ENCODE measurements at places on chromosomes 5 and 9.

DNA sequence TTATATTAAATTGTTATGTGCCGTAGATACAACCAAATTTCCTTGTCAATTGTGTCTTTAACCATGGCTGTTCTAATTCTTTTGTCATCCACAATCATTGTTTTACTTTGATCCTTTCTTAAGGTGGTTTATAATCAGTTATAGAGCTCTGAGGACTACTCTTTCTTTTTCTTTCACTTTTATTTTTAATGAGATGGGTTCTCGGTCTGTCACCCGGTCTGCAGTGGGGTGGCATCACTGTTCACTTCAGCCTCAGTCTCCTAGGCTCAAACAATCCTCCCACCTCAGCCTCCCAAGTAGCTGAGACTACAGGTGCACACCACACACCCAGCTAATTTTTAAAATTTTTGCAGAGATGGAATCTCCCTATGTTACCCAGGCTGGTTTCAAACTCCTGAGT, 74.2 kb downstream of the ANXA2R start:
- no peak for DNase-seq

- DNase-seq: no peak
Observed at GRCh38 chr9:97474372-97474925, 27.0 kb upstream of the TMOD1 start.

DNA sequence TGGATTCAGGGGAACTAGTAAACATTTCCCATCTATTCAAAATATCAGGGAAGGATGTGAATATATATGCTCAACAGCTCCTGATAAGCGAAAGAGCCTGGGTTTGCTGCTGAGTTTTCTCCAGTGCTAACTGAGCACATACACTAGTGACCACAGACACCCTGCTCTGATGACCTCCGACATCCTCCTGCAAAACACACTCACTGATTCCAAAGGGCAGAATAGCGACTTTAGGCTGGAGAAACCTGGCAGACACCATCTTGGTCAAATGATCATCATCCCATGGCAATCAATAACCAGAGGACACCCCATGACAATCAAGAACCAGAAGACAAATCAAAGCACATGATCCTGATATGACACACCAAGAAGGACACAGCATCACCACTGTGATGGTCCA, 9.2 kb upstream of the GADD45G start:
- no peak for DNase-seq

DNA sequence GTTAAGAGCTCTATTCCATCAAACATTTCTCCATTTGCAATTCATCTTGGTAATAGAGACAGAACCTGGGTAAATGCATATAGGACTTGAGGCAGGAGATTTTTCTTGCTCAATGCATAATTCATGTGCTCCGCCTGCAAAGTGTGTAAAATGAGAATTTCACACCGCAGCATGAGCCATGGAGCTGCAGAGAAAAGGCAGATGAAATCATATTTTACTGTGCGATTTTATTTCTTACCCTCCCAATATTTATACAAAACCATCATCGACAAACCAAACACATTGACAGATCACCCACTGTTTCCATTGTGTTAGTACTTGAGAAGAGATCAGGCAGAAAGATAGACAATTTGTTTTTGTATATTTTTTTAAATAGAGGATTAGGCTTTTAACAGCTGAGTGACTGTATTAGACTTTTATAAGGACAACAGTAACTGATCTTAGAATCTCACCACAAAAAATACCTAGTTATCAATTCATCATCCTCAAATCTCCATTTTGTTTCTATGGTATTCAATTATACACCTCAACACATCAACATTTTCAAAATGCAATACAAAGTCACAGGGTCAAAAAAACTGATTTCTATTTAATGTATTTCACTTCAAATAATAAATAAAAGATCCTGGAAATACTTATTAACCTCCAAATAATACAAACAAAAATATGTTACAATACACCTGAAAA, 191.1 kb downstream of the AP3B1 start:
- DNase-seq: no peak

GRCh38 chr9:89657765-89658164, 53.0 kb downstream of the GADD45G start:
- no peak for DNase-seq

GRCh38 chr9:91948597-91949391, 1.2 kb downstream of the ROR2 start:
- peak; percentile 26 for DNase-seq

GRCh38 chr9:77710965-77711648, 63.0 kb upstream of the GNA14 start:
- DNase-seq: no peak

DNA sequence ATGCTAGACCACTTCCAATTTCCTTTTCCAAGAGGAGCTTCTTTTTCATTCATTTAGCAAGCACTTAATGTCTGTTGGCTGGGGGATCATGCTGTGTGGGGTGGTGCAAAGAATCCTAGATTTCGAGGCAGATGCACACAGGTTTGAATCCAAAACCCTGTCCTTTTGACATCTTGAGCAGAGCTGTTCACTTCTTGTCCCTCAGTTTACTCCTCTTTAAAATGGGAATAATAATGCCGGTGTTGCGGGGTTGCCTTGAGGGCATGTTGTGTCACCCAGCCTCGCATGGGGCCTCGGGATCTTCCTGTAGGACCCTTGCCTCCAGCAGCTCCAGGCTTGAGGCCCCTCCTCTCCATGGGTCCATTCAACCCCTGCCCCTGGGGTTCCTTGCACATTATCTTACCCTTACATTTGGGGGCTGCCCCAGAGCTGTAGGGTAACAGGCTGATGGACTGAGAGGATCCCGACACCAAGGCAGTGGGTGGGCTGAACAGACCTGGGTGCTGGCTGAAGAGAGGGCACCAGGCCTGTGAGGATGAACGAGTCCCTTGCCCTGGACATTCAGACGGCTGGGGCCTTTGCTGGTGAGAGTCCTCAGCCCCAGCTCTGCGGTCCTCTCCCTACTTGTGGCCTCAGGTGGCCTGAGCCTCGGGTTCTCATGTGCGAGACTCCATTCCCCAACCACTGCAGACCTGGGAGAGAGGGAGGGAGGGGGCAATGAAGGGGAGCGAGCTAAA, 145.8 kb downstream of the BARX1 start:
- no peak for DNase-seq

- no peak for DNase-seq
Observed at GRCh38 chr9:21661626-21662025, 140.8 kb upstream of the MTAP start.

- no peak for DNase-seq
Observed at GRCh38 chr5:174732036-174733020, 7.9 kb downstream of the MSX2 start.

DNA sequence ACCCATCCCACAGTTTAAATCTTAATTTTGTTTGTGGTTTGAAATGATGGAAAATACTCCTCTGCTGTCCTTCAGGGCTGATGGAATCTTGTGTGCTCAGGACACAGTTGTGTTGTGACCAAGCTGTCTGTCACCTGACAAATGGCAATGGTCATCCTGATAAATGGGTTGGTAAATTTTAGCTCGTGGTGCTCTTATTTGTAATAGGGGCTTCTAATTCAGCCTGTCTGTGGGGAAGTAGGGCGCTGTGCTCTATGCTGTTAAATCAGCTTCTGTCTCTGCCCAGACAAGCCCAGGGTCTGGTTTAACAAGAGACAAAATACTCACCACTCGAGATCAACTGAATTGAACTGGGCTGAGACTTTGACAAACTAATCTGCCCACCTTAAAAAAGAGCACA, 4.5 kb downstream of the LRRTM2 start:
- DNase-seq: no peak

GRCh38 chr5:45454114-45454513, 242.1 kb downstream of the HCN1 start:
- peak; percentile 23 for DNase-seq

GRCh38 chr9:123946101-123946821, 16.3 kb upstream of the DENND1A start:
- DNase-seq: no peak

- DNase-seq: peak; percentile 56
Observed at GRCh38 chr9:137237759-137238726, 3.0 kb upstream of the TUBB4B start.

DNA sequence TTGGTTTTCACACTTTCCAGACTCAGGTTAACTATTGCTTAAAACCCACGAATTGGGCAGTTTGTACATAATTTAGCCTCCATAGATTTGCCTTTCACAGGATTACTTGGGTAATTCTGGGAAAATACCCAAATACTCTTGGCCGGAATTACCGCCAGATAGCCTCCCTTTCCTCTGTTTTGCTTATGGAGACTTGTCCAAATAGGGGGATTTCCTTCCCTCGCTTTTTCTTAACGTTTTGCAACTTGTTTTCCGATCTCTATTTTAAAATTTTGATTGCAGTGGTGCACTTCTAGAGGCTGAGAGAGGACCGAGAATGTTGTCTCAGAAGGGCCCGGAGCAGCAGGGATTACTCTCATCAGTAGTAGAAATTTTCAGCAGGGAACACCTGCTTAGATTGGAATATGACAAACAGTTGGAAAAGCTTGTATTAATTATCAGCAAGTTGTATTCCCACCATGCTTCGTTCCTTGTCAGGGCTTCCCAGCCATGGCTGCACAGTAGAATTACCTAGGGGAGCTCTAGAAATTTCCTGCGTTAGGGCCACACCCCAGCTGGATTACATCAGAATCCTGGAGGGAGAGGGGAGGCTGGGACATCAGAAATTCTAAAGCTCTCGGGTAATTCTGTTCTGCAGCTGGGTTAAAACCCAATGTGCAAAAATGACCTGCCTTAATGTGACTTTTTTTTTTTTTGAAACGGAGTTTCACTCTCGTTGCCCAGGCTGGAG, 329.1 kb downstream of the SH3GL2 start:
- no peak for DNase-seq

DNA sequence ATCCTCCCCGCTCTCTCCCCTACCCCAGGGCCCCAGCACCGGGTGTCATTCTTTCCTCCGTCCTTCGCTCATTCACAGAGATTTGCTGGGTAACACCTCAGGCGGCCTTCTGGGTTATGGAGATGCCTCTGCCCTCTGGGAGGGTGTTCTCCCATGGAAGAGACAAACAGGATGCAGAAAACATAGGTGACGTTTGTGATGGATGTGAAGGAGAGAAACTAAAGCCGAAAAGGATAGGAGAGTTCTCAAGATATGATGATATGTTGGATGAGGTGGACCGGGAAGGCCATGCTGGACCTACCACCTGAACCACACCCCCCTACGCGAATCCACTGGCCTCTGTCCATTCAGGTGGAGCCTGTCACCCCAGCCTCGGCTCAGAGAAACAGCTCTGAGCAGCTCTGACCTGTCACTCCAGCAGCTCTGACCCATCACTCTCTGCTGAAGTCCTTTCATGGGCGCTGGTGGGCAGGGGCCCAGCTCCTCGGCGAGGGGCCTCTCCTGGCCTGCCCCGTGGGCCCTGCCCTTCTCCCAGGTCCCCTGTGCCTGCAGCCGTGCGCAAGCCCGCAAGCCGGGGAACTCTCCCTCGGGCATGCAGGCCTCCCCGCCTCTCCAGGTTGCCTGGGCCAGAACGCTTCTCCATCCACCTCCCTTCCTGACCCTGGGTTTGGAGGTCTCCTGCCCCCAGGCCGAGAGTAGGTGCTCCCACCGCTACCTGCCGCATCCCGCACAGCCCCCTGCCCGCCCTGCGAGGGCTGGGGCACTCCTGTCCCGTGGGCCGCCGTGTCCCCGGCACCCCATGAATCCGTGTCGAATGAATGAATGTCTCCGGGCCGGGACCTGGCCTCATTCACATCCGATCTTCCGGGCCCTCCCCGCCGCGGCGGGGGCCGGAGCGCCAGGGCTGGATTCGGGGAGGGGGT, 717 bp upstream of the NCS1 start:
- DNase-seq: no peak

DNA sequence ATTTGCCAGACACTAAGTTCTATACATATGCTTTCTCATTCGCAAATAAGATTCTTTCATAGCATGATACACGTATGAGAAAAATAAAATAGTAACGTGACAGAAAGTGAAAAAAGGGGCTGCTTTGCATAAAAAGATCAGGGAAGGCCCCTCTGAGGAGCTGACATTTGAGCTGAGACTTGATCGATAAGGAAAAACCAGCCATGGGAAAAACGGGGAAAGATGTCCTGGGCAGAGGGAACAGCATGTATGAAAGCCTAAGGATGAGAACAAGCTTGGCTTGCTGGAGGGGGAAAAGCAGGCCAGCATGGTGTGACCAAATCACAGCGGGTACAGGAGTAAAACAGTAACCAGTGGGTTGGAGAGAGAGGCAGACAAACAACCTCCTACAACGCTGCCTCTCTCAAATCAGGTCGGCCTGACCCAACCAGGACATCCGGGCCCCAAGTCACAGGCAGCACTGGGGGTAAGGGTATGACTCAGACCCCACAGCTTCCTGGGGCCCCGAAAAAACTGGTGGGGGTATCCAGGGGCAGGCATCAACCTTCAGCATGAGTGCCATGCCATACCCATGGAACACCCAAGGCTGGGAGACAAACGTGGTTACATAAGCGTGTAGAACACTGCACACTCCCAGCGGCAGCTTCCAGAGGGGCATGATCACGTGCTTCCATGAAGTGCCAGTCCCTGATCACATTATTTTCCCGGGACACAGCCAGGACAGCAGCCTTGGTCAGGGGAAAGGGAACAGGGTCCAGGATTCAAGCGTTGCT, 2.2 kb downstream of the TNIP1 start:
- DNase-seq: no peak

- DNase-seq: no peak
Observed at GRCh38 chr5:95220381-95220780, 64.5 kb downstream of the MCTP1 start.

GRCh38 chr9:109652971-109653370, 127.0 kb upstream of the PALM2AKAP2 start:
- DNase-seq: no peak

- DNase-seq: no peak
Observed at GRCh38 chr5:130078661-130079060, 174.4 kb downstream of the CHSY3 start.

DNA sequence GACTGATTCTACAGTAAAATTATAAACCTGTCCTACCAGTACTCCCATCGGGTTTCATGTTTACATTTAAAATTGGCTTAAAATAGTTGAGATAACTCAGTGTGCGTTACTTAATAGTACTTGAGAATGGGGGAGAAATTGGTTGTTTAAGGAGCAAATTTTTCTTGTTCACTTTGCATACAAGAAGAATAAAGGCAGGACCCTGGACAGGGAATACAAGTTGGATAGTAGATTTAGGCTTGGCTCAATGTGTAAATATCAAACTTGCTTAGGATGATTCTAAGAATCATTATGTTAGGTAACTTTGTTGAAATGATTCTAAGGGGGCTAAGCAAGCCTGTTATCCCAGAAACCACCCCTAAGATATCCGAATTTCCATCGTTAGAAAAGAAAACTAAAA, 448.4 kb upstream of the TLE4 start:
- no peak for DNase-seq

DNA sequence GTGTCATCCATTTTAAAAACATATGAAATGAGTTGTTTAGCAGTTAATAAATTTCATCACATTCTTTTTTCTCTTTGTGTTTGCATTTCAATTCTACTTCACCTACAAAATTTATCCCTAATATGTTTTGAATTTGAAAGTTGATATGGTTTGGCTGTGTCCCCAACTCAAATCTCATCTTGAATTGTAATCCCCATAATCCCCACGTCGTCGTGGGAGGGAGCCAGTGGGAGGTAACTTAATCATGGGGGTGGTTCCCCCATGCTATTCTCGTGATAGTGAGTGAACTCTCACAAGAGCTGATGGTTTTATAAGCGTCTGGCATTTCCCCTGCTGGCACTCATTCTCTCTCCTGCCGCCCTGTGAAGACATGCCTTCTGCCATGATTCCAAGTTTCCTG, 200.1 kb downstream of the EPB41L4A start:
- no peak for DNase-seq

Measured in NCI-H510A treated with DMSO at 0.1 percent for 48 hours (cell line).